ENCODE measurements at places on chromosomes 7 and 10. TPM values are rescaled to one million over a fixed set of nuclear protein-coding genes. Genes with fewer than 3 reads are reported as not detected.

Gene PLCE1
- 4.8 TPM for total RNA-seq

GRCh38 chr10:75203724-75204123, 6.9 kb upstream of the VDAC2 start:
- DNase-seq = peak; percentile 58

DNA sequence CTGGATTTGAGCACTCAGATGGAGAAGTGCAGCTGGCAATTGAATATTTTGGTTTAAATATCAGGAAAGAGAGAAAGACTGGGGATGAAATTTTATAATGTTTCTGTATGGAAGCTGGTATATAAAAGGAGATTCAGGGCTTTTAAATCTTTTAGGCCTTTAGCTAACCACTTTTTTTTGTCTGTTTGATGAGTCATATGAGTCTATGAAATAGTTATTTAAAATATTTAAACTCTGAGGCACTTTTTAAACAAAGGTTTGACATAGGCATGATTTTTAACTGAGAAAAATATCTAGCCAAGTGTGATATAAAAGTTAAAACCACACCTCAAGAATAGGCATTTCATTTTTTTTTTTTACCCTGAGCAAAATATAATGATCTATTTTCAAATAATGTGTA, 944.3 kb downstream of the GATA3 start:
- no peak for DNase-seq

- DNase-seq = no peak
Observed at GRCh38 chr7:30562909-30563308, 31.8 kb upstream of the GARS1 start.

DNA sequence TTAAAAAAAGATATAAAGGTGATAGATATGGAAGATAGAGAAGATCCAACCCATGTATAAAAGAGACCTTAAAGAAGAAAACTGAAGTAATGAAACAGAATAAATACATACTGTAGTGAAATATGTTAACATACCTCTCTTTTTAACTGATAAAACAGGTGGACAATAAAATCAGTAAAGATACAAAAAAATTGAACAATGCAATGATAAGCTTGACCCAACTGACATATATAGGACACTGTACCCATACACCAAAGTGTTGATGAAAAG, 17.4 kb upstream of the PRF1 start:
- DNase-seq = no peak

DNA sequence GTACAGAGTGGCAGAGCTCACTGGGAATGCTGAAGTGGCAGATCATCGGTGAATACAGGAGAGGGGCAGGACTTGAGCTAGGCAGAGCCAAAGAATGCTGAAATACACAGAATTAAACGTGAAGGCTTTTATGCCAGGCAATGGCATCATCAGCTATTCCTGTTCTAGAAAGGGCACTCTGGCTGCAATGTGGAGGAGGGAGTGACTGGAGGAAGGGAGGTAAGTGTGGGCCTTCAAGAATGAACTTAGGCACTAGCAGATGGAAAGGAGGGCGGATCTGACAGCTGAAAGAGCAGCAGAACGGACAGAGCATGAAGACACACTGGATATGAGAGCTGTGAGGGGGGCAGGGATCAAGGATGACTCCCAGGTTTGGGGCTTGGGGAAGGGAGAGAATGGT, 12.0 kb upstream of the TM9SF3 start:
- no peak for DNase-seq

Data from adrenal gland (tissue), 19 donors.